GM23248 (cell line): ENCODE measurements at places on chromosomes 2 and 18.

- no peak for DNase-seq
These were observed 7.2 kb downstream of the LIMS1 start for GRCh38 chr2:108541451-108541850.

- DNase-seq, result no peak
These were observed 319.0 kb downstream of the CYRIA start for GRCh38 chr2:16346671-16347070.

DNA sequence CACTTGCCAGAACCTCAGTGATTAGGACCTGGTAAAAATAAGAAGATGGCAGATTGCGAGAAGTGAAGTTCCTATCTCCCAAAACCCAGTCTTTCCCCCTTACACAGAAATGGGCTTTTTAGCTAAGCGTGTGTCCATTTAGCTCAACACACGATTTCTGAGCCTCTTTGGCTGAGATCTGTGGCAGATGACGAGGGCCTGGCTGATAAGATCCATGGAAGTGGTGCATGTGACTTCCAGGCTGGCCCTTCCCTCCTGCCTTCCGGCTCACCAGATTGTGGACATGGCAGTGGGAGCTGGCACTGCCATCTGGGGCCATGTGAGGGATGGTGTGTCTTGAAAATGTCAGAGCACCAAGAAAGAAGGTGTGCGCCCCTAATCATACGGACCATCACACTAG is 41.0 kb upstream of the ZFP36L2 start:
- no peak for DNase-seq

DNA sequence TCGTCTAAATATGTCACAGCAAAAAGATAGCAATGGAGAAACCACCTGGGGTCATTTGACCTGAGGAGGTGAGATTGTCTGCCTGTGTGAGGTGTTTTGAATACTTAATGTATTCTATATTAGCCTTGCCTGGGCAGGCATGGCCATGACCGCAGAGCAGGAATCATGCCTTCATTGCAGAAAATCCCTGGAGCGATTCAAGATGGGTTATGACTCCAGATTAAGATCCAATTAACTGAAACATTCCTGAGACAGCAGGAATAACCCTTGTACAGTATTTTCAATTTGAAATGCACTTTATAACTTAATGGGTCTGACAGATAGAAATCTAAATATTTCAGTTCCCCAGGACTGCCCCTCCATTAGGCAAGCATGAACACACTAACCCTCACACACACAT is 227.3 kb upstream of the RAB6C start:
- DNase-seq, result no peak

DNA sequence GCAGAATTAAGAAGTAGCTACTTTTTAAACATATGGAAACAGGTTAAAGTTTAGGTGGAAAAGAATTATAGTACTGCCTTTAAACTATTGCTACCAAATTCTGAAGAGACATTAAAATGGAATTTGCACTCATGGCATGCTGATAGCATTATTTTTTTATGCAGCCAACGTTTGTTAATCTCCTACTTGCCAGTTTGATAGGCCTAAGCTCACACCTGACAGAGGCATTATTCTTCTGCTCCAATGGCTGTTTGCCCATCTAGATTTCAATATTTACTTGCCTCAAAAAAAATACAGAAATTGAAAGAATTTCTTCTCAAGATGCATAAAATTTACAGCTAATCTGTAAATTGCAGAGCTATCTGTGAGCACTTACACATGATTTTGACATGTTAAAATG is 849.6 kb downstream of the CNTNAP5 start:
- DNase-seq, result no peak

DNA sequence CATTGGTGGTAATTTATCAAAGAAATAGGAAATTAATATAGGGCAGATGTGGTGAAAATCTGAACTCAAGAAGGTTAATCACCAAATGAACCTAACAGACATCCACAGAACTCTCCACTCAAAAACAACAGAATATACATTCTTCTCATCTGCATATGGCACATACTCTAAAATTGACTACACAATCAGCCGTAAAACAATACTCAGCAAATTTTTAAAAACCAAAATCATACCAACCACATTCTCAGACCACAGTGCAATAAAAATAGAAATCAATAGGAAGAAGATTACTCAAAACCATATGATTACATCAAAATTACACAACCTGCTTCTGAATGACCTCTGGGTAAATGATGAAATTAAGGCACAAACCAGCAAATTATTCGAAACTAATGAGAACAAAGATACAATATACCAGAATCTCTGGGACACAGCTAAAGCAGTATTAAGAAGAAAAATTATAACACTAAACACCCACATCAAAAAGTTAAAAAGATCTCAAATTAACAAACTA is 31.0 kb downstream of the RBM43 start:
- no peak for DNase-seq

- peak; percentile 24 for DNase-seq
These were observed 160.8 kb upstream of the CAVIN2 start for GRCh38 chr2:192007581-192008228.

DNA sequence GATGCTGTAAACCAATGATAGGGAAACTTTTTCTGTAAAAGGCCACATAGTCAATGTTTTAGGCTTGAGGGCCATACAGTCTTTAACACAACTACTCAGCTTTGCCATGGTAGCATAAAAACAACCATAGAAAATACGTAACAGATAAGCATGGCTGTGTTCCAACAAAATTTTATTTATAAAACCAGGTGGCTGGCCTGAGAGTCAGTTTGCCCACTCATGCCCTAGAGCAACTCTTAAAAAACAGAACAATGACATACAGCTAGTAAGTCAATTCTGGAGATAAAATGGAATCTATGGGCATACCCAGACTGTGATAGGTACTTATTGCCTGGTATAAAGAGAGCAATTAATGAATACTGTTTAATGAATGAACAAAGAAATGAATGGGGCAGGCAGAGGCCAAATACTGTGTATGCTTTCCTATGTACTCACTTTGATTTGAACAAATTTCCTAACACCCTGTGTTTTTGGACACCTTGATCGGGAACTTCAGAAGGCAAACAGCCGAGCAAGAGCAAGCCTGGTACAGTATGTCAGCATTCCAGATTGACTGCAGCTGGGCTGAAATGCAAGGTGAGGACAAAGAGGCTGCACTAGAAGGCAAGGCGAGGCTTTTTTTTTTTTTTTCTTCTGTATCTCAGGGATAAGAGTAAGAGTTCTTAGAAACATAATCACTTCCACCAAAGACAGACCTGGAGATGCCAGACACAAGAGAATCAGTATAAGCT is 315.3 kb downstream of the CLIP4 start:
- DNase-seq, result no peak

- DNase-seq, result no peak
These were observed 120.3 kb upstream of the NFATC1 start for GRCh38 chr18:79275461-79275860.

DNA sequence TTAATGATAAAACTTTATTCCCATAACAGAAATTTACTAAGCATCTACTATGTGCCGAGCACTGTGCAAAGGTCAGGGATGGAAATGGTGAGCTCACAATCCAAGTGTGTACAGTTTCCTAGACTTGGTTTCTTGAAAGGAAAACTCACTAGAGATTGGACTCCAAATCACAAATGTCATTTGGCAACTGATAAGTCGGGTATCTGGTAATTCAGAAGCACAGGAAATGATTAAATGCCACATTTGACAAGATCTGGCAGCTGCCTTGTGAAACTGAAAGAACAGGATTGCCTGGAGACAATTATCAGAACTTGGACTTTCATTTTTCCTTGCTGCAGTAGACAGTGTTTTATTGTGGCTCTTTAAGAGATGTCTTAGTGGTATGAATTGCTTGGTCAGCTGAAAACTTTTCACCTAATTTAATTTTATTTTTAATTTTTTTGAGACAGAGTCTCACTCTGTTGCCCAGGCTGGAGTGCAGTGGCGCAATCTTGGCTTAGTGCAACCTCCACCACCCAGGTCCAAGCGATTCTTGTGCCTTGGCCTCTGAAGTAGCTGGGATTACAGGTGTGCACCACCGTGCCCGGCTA is 19.2 kb downstream of the ITGA6 start:
- no peak for DNase-seq

GRCh38 chr18:55783921-55784320 is 195.9 kb upstream of the TCF4 start:
- no peak for DNase-seq

DNA sequence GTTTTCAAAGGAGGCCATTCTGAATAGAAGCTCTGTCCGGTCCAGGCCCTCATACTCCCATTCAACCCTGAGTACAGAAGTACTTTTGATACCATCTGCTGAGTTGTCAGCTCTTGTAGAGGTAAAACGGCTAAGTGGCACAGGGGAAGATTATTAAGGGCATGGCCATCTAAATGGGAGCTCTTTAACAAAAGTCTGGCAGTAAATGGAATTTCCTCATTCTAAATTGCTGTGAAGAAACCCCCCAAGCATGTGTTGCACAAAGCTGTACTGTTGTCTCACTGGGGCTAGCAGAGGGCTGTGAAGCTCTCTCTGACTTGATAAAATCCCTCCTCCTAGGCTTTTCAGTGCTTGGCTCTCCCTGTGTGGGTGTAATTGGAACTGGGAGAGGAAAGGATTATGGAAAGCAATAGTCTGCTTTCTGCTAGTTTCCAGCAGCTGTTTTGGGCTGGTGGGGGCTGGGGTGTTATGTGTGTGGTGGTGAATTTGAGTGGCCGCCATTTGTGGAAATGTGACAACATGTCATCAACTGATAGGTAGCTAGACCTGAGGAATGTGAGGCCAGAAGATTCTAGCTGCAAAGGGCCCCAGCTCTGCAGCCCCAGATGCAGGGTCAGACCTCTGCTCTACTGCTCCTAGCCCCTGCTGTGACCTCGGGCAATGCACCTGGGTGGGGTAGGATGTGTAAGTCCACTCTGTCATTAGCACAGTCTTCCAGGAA is 65.1 kb downstream of the MAP4K4 start:
- no peak for DNase-seq

GRCh38 chr18:39752351-39752750 is 2186.8 kb upstream of the CELF4 start:
- no peak for DNase-seq

DNA sequence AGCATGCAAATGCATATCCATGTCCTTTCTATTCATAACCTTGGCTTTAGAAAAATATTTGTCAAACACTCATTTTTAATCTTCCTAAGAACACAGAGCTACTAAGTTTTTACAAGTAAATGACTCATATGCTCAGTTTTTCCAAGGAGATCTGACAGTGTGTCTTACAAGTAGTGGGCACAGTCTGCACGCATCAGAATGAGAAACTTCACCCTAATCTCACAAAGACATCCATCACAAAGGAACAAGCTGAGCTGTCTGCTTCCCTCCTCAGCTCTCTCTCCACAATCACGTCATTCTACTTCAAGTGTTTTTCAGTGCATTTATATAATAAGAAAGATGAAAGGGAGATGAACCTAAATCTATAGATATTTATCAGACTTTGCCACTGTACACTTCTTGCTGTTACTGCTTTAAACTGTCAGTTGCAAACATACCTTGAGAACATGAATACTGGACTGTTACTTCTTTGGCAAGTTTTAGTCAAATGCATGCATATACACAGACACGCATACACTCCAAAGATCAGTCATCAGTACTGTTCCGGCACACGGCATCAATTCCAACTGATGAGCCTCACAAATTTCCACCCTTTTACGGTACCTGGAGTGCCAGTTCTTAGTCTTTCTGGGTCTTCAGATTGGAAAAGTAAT is 75.7 kb downstream of the RBMS1 start:
- peak; percentile 91 for DNase-seq

- peak; percentile 36 for DNase-seq
These were observed 66.3 kb downstream of the EIF5B start for GRCh38 chr2:99403524-99403923.

- DNase-seq, result peak; percentile 98
These were observed 67.9 kb downstream of the RHOB start for GRCh38 chr2:20514596-20515269.

GRCh38 chr18:4400911-4401310 is 54.2 kb downstream of the DLGAP1 start:
- DNase-seq, result no peak

- no peak for DNase-seq
These were observed 4.6 kb upstream of the DSG4 start for GRCh38 chr18:31371989-31372388.

- no peak for DNase-seq
These were observed 365.3 kb downstream of the NBAS start for GRCh38 chr2:15195813-15196212.

- DNase-seq, result peak; percentile 94
These were observed 436.7 kb downstream of the ZEB2 start for GRCh38 chr2:144083211-144083610.

- no peak for DNase-seq
These were observed 17.4 kb downstream of the LRP2 start for GRCh38 chr2:169344736-169345485.

- no peak for DNase-seq
These were observed 1526.7 kb downstream of the LRP1B start for GRCh38 chr2:140604096-140604495.

- no peak for DNase-seq
These were observed 112.3 kb upstream of the AQP4 start for GRCh38 chr18:26977781-26978180.

GRCh38 chr2:69547984-69548715 is 95.4 kb downstream of the AAK1 start:
- DNase-seq, result no peak

- DNase-seq, result peak; percentile 41
These were observed 565.9 kb upstream of the ID2 start for GRCh38 chr2:8115966-8116365.

DNA sequence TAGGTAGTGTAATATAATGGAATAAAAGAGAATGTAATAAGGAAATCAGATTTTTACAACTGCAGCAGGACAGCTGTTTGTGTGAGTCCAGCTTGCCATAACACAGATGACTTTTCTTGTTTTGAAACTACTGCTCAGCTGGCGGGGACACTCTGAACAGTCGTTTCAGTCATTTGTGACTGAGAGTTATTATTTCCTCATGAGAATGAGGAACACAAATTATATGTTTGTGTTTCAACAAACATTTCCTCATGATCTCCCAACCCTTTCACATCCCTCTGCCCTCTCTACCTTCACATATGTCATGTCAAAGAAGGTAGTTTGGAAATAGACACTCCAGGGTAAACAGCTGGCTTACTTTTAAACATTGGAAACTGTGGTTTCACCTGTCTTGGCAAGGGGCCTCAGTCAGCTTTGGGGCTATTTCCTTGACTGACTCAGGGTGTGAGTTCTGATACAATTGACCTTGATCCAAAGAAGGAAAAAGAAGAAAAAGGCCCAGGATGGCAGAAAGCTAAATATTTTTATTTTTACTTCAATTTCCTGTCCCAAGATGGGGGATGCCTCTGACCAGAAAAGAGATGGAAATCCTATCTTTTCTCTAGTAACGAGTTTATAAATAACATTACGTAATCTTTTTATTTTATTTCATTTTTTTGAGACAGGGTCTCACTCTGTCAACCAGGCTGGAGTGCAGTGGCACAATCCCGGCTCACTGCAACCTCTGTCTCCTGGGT is 593 bp downstream of the SP140L start:
- peak; percentile 35 for DNase-seq

GRCh38 chr2:223943561-223944008 is 1.6 kb downstream of the WDFY1 start:
- DNase-seq, result peak; percentile 76

GRCh38 chr18:73975266-73975665 is 172.4 kb downstream of the FBXO15 start:
- no peak for DNase-seq

DNA sequence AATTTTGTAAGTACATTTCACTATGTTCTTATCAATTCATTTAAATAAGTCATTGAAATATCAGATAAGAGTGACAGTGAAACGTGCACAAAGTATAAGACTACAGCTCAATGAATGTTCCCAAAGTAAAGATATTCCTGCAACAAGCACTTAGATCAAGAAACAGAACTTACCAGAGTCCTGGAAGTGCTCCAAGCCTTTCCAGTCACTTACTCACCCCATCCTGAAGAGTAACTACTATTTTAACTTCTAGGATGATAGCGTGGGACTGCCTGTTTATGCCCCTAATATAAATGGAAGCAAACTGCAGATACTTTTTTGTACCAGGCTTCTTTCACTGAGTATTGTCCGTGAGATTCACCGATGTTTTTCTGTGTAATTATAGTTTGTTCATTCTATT is 768.9 kb downstream of the SLC4A3 start:
- peak; percentile 80 for DNase-seq
